Muscle of back (tissue), 13 donors: ENCODE measurements at places on chromosomes 4 and X.

- no peak for DNase-seq
Observed at GRCh38 chr4:8700531-8700930, 108.0 kb downstream of the CPZ start.

GRCh38 chrX:48761674-48762471 lies at the start of gene GLOD5:
Gene GLOD5, plus strand, starts transcription at chrX:48761747. Its CDS starts 44 bp downstream, at chrX:48761791.
- no peak for DNase-seq

GRCh38 chrX:42085836-42086235 lies 162.5 kb upstream of the CASK start:
- DNase-seq = no peak

- no peak for DNase-seq
Observed at GRCh38 chr4:139955600-139955999, 198.4 kb downstream of the MAML3 start.

- no peak for DNase-seq
Observed at GRCh38 chr4:158229768-158230167, 19.5 kb downstream of the TMEM144 start.

DNA sequence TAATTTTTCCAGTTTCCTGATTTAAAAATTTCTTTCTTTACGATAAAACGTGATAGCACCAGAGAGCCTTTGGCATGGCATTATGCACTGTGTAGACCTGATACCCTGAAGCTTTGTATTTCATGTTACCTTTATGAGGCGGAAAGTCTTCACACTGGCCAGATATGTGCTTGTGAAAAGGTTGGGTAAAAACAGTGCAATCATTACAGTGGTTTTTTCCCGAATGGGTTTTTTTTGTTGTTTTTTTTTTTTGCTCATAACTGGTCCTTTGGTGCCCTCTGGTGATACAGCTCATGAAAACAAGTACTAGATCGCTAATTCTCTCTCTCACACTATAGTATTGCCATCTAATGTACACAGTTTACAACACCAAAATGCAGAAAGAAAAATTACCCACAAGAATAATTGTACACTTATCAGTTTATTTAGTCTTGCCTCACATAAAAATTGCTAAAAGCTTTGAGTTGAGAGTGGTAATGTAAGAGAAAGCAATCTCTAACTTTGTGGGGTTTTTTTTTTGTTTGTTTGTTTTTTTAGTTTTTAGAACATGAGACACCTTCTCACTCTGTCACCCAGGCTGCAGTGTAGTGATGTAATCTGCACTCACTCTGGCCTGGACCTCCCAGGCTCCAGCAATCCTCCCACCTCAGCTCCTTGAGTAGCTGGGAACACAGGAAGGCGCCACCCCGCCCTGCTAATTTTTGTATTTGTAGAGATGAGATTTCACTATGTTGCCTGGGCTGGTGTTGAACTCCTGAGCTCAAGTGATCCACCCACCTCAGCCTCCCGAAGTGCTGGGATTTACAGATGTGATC lies 21.3 kb downstream of the SPCS3 start:
- DNase-seq = peak; percentile 56

- DNase-seq = peak; percentile 99
Observed at GRCh38 chr4:137531986-137532868, at the start of gene PCDH18. Gene PCDH18, minus strand, starts transcription at chr4:137532494. Its CDS starts 406 bp downstream, at chr4:137532088.
